ENCODE measurements at places on chromosomes 2 and 18.
A peak's percentile ranks its signal among the peaks of the same experiment; 100 is the strongest.

GRCh38 chr2:133426791-133427190, 141.5 kb downstream of the NCKAP5 start:
- DNase-seq: no peak

DNA sequence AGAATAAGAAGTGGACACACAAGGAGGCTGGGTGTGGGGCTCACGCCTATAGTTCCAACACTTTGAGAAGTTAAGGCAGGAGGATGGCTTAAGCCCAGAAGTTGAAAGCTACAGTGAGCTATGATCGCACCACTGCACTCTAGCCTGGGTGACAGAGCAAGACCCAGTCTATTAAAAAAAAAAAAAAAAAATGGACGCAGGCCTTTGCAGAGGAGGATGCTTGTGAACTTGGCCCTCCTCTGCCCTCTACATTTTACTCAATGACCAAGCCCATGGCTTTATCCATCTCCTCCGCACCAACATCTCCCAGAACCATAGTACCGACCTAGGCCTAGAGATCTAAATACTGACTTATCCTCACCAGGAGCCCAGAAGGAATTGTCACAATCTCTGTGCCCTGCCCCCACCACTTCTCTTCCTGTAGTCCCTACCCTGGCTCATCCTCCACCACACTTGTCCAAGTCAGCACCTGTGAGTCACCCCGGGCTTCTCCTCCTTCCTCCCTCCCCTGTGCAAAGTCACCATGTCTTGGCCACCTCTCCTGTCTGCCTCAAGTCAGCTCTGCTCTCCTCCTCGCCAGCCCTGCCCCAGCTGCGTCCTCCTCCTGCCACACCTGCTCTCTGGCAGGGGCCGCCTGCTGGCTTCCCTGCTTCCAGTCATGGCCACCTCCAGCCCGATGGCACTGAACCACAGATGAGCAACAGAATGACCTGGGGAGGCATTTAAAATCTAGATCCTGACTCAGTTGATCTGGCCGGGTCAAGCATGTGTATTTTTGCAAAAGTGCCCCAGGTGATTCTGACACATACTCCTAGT, 35.8 kb upstream of the ASPRV1 start:
- no peak for DNase-seq

GRCh38 chr2:43368483-43369385, 142.3 kb upstream of the ZFP36L2 start:
- no peak for DNase-seq

DNA sequence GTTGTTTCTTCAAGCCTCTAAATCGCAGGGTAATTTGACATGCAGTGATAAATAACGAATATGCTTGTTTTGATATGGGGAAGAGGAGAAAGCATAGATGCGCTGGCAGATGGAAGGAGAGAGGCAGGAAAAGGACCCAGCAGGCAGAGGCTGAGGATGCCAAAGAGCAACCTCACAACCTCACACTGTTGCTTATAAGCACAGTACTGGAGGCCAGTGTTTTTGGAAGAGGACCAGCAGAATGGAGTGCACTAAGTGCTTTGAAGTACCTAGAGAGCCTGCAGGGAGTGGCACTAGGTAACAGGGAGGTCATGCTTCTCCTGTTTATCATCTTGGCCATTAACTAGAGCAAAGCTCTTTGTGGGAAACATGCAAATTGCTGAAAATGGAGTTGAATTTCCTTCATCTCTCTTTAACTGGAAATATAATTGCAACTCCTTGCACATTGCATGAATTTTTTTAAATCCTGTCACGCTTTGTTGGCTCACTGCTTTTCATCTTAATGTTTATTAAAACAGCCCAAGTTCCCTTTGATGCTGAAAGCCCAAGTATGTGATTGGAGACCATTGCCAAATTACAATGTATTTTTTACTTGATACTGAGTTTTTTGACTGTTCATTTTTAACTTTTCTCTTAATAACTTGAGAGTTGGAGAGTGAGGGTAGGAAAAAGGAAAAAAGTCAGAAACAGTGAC, 236.4 kb downstream of the LRRTM1 start:
- DNase-seq: no peak

DNA sequence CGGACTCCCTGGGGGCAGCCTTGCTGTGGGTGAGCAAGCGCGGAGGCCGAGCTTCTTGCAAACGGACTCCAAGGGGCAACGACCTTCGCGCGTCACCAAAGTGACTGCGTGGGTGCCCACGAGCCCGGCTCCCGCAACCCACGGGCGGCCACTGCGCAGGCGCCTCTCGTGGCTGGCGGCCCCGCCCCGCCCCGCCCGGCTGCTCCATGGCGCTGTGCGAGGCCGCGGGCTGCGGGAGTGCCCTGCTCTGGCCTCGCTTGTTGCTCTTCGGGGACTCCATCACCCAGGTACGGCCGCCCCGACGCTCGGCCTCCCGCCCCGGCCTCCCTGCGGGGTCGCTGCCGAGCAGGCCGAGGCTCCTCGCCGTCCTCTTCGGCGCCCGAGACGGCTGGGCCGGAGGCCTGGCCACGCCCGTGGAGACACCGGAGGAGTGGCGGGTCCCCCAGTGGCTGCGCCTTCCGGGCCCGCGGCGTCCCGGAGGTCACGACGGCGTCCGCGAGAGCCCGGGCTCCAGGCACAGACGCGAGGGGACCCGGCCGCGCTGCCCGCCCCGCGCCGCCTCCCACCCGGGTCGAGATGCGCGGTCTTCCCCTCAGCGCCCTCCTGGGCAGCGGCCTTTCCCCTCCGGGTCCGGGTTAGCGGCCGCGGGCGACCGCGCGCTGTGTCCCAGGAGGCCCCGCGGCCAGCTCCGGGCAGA, at the start of gene IAH1:
Gene IAH1 (plus strand): TSS at position 191 of the 697 bp plus-strand sequence. CDS start 16 bp downstream, at position 207.
- DNase-seq: peak; percentile 68

DNA sequence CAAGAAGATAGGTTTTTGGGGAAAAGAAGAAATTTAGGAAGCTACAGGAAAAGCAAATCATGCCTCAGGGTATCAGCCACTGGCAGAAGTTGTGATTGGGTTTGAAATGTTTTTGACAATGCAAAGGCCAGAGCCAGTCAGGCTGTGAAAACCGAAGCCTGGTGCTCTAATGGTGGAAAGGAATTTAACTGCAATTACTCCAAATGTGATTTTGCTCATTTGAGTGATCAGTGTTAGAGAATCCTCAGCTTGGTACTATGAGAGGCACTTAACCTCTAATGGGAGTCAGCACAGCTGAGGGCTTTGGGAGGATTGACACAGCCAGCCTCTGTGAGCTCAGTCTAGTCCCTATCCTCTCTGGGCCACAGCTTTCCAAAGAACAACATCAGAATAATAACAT, 176.5 kb downstream of the LRRTM1 start:
- no peak for DNase-seq

DNA sequence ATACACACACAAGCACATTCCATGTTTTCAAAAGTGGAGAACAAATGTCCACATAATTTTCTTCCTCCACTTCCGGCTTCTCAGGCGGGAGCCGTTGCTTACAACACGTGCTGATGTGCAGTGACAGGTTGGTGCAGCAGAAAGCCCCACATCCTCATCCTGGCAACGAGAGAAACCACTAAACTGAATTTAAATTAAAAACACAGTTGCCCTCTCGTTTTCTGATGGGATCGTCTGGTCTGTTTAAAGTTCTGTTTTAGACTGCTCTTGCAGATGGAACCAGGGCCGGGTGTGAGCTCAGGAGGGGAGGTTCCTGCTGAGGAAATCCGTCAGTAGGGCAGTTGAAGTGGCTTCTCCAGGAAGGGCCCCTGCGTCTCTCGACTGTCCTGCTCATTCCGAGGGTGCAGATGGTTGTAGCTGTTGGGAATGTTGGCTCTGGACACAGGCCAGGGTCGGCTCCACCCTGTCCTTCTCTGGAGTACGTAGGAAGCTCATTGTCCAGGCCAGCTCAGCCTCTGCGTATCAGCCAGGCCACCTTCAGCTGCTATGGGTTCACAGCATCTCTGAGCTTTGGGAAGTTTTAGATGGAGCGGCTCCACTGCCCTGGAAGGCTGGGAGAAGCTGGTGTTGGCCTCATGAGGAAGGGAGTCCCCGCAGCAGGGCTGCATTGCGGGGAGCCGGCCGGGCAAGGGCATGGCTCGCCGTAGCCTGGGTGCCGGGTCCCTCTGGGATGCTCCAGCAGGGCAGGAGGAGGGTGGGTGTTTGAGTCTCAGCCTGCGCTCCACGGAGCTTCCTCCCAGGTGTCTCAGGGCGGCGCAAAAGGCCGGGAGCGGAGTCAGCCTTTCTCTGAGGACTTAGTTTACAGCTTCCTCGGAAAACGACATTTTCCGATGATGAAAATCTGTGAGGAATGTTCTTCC, 58.3 kb downstream of the NFATC1 start:
- no peak for DNase-seq

Data from activated CD8-positive, alpha-beta memory T cell treated with anti-CD3 and anti-CD28 coated beads for 1 hour (primary cell).